ENCODE measurements at places on chromosomes 5 and 9.
A peak's percentile ranks its signal among the peaks of the same experiment; 100 is the strongest.

DNA sequence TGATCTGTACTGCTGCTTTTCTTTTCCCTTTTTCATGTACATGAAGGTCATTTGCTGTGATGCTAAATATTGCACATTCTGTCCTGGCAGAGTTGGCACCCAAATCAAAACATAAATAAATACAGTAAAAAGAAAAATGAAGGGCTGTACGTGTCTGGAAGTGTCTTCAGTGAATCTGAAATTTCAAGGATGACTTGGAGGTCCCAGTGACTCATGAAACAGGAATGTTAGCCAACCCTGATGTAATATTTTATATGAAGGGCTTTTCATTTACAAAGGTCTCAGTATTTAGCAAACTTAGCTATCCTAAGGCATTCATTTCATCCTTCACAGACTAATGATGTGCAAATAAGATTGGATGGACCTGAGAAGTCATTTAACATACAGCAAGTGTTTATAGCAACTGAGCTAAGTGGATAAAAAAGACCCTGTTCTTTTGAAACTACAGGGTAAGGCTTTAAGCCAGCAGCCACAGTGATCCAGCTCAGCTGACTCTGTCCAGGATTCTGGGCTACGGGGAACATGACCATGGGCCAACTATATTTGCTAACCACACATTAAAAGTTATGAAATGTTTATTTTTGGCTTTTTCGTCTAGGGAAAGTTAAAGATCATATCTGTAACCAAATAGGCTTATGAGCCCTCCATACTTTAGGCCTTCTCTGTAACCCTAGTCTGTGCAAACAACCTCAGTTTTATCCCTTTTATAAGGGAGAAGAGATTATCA, 104.0 kb upstream of the DMRTA1 start:
- no peak for DNase-seq

DNA sequence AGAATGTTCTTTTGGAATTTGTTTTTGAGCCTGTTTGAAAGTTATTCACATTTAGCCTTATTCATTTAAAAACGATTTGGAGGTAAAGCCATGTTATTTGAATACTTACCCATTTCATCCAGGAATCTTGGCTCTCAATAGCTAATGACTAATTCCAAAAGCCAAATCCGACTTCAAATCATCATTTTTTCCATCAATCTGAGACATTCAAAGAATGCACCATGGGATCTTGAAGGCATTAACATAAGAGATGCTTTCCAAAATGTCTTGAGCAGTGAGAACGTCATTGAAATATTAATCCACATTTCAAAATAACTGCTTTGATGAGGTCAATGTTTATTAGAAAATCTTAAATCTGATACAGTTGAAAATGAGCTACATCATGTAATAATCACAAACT, 617.0 kb upstream of the RORB start:
- DNase-seq: no peak

- no peak for DNase-seq
These were observed at the start of gene CNTFR for GRCh38 chr9:34589636-34590380. TSS of gene CNTFR (minus strand) at chr9:34589724. CDS start at chr9:34568981, 20,743 bp downstream.

- DNase-seq: no peak
These were observed 48.6 kb downstream of the FAM240B start for GRCh38 chr9:38671372-38671731.

GRCh38 chr5:67506241-67506640, 309.6 kb upstream of the CD180 start:
- DNase-seq: no peak

GRCh38 chr9:105502276-105502675, 54.4 kb downstream of the FSD1L start:
- no peak for DNase-seq

GRCh38 chr9:38388283-38389223, 3.9 kb upstream of the ALDH1B1 start:
- no peak for DNase-seq

DNA sequence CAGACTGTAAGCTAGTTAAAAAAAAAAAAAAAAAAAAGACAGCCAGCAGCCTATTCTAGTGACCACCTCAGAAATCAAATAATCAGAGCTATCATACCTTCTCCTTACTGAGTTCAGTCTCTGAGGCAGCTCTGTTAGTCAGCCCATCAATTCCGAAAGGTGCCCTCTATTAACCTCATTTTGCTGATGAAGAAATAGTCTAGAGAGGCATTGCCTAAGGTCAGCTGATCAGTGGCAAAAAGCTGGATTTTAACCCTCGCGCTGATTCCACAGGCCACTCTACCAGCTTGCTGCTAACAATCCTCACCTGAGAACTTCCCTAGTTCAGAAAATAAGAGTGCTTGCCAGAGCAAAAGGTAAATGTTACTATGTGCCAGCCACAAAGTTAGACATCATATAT, 172.0 kb downstream of the DENND1A start:
- DNase-seq: no peak

DNA sequence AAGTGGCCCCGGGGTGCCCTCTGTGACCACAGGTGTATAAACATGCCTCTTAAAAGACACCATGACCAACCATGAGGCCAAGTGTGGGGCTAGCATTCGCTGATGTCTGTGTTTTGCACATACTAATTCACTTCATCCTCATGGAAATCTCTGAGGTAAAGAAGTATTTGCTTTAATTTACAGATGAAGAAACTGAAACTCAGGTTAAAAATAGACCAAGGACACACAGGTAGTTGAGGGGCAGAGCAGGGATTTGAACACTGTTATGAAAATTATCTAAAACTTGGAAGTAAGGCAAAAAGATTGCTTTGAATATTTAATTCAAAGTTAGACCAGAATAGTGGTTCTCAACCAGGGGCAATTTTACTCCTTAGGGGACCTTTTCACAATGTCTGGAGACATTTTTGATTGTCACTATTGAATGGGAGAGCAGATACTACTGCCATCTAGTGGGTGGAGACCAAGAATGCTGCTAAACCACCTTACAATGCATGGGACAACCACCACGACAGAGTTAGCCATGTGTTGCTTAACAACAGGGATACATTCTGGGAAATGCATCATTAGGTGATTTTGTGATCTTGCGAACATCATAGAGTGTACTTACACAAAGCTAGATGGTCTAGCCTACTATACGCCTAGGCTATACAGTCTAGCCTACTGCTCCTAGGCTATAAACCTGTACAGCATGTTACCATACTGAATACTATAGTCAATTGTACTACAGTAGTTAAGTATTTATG, 8.0 kb upstream of the FXN start:
- DNase-seq: peak; percentile 73

GRCh38 chr9:121601194-121601593, 50.2 kb upstream of the DAB2IP start:
- DNase-seq: no peak

- DNase-seq: no peak
These were observed 89.7 kb upstream of the SLC44A1 start for GRCh38 chr9:105154723-105155191.

- DNase-seq: no peak
These were observed 5.0 kb upstream of the RASGRF2 start for GRCh38 chr5:80955082-80955590.

- DNase-seq: peak; percentile 42
These were observed 1.1 kb upstream of the BNC2 start for GRCh38 chr9:16871336-16872151.

- no peak for DNase-seq
These were observed 157.2 kb upstream of the COX7C start for GRCh38 chr5:86460519-86460918.

GRCh38 chr9:929719-930118, 46.7 kb upstream of the DMRT3 start:
- no peak for DNase-seq

Measured in GM20000 (cell line).